ENCODE measurements at places on chromosomes 11 and 22.

DNA sequence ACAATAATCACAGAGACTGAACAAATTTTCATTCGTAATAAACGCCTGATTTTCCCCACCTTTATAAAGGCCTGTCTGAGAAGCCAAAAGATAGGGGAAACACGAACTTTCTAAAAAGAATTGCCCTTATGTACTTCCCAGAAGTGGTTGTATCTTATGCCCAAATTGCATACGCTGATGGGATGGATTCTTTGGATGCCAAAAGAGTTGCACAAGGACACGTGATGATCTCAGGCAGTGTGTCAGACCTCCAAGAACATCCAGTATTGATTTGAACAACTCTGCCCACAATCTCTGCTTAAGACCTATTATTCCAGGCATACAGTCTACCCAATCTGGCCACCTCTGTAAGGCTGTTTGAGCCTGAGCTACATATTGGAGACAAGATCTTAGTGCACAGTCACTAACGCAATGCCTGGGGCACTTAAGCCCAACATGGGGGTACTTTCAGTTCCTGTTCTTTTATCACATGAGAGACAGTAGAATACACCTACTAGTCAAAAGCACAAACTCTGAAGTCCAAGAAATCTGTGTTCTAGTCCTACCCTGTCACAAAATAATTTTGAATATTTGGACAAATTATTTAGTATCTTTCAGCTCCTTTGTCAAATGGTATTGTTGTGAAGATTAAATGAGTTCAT is 38.9 kb downstream of the OR10A6 start:
- peak; percentile 50 for DNase-seq

DNA sequence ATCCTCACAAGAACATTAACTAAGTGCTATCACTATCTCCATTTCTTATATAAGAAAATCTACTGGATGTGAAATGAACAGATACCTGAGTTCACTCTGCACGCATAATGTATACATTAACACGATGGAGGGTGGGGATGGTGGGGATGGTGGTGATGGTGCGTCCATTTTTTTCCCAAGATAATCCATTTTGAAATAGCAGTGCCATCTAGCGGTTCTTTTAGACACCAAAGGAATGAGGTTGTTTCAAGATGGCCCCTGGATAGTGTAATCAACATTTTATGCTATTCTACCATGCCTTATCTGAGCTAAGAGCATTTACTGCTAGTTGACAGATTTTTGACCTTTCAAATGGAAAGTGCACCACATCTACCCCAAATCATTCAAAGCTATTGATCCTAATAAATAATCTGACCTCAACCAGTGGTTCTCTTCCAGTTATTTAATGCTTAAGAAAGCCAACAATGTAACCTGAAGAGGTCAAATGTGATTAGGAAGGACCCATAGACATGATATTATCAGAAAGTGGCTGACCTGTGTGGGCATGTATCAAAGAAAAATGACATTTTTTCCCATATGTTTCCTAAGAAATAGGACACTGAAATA is 714.7 kb upstream of the TENM4 start:
- DNase-seq = peak; percentile 23

- DNase-seq = no peak
These were observed 2.6 kb downstream of the TMPRSS4 start for GRCh38 chr11:118079491-118079890.

- no peak for DNase-seq
These were observed 58.1 kb upstream of the CEP295 start for GRCh38 chr11:93603225-93604007.

GRCh38 chr11:62985041-62985750 is 429 bp upstream of the SLC22A6 start:
- DNase-seq = no peak
